ENCODE measurements at places on chromosomes 5 and 9.
A peak's percentile ranks its signal among the peaks of the same experiment; 100 is the strongest.

DNA sequence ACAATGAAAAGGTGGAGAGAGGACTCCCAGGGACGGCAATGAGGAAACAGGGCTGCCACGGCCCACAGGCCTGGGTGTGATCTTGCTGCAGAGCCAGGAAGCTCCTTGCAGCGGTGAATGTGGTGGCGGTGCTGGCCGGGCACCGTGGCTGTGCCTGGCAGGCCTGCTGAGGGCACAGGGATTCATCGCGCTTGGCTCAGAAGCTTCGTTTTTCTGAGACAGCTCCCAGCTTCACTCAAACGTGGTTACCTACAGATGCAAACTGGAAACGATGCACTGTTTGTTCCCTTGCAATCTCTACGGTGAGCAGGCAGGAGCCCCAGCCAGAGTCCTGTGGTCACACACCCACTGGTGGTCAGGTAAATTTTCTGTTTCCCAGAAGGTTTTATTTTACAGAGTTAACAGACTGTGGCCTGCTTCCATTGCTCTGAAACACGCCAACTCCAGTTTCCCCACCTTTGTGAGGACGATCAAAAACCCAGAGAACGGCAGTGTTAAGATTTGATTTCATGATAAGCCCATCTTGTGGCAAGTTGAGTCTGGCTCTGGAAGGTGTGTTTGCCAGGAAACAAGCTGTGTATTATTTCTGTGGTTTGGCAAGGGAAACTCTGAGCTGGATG is 183.9 kb downstream of the AUH start:
- DNase-seq: peak; percentile 66

GRCh38 chr9:35649431-35650340 is 1.0 kb downstream of the SIT1 start:
- DNase-seq: peak; percentile 64

- no peak for DNase-seq
These were observed 1381.8 kb downstream of the EFNA5 start for GRCh38 chr5:106288979-106289378.

GRCh38 chr5:121019106-121019505 is 555.0 kb downstream of the PRR16 start:
- no peak for DNase-seq

GRCh38 chr9:124279531-124280175 is 21.9 kb downstream of the NEK6 start:
- no peak for DNase-seq

DNA sequence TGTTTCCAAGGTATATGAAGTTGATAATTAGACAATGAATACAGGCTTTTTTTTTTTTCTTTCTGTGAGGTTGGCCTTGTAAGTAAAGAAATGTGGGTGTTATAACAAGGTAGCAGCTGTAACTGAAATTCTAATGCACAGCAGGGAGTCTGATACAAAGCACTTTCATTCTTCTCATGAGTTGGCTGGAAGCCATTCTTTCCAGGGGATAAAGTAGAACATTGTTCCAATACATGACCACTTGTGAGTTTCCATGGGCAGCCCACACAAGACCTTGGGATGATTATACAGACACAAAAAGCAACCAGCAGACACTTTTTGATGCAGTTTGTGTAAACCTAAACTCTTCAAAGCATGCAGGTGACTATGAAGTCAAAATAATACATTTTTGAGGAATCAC is 1785.9 kb upstream of the WWC1 start:
- no peak for DNase-seq

- DNase-seq: no peak
These were observed 12.8 kb upstream of the ZFP62 start for GRCh38 chr5:180873615-180874520.

DNA sequence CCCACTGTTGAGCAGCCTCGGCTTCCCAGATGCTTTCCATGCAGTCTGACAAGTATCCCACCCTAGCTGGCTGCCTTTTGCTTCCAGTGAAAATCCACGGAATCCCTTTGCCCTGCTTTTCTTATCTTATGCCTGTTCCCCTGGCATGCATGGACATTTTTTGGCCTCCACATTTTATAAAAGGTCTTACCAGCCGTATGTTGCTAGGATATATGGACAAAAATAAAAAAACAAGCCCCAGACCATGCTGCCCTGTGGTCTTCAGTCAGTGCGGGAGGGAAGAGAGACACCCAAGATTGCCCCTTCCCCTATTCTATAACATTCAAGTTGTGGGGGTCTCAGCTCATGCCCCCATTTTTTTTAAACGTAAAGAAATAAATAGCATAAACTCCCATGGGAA is 129.6 kb downstream of the COL23A1 start:
- no peak for DNase-seq

GRCh38 chr9:127525401-127526188 is 74.3 kb downstream of the LRSAM1 start:
- DNase-seq: peak; percentile 29

- DNase-seq: no peak
These were observed 59.1 kb downstream of the PSMB7 start for GRCh38 chr9:124355941-124356744.

DNA sequence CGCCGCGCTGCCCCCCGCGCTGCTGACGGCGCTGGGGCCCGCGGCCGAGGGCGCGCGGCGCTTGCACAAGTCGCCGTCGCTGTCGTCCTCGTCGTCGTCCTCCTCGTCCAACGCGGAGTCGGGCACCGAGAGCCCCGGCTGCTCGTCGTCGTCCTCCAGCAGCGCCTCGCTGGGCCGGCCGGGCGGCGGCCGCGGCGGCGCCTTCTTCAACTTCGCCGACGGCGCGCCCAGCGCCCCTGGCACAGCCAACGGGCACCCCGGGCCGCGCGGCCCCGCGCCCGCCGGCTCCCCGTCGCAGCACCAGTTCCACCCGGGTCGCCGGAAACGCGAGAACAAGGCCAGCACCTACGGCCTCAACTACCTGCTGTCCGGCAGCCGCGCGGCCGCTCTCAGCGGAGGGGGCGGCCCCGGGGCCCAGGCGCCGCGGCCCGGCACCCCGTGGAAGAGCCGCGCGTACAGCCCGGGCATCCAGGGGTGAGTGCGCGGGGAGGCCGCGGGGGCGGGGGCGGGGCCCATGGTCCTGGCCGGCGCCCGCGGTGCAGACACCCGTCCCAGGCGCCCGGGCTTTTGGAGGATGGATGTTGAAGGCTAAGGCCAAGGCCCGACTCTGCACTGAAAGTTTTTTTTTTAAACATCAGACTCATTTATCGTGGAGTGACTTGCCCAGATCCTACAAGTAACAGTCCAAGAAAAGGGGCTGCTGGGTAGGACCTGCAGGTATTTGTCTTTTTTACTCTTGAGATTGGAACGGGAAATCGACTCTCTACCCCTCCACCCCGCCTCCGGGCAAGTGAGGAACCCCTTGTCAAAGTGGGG is 1.2 kb downstream of the TENT4A start:
- DNase-seq: peak; percentile 42

GRCh38 chr5:130231786-130232185 is 327.5 kb downstream of the CHSY3 start:
- DNase-seq: no peak

- no peak for DNase-seq
These were observed 308.1 kb upstream of the MPDZ start for GRCh38 chr9:13587571-13587970.

DNA sequence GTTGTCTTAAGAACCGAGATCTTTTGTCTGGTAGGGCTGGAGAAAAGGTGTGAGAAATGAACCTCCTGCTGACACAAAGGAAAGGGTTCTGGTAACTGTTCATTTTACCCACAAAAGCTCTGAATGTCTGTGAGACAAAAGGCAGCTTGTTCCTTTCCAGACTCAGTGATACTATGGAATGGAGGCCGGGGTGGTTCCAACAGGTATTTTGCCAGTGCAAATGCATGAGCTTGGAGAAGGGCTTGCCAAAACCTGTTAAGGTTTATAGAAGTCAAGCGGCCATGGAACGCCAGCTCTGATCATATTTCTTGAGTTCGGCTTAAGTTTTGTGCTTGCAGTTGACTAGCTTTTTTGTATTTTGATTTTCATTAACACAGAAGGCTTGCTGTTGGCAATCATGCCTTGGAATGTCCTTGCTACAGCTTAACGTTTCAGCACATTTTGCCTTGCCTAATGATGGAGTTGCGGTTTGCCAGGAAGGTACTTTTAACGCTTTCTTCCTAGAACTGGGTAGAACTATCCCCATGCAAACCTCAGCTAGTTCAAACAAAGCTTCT is 328.6 kb downstream of the PIK3R1 start:
- DNase-seq: no peak

- no peak for DNase-seq
These were observed 317.2 kb upstream of the GRAMD2B start for GRCh38 chr5:126106029-126106428.

GRCh38 chr9:134225186-134225585 is 60.8 kb upstream of the RNU6ATAC start:
- no peak for DNase-seq

- no peak for DNase-seq
These were observed 195.7 kb downstream of the AOPEP start for GRCh38 chr9:94922098-94922607.

- no peak for DNase-seq
These were observed 292.1 kb upstream of the RORB start for GRCh38 chr9:74205056-74205455.

GRCh38 chr9:137114613-137115393 is at the start of gene DPP7:
DPP7 (minus strand) TSS chr9:137114733; CDS start chr9:137114713, 20 bp downstream.
- peak; percentile 88 for DNase-seq
